ENCODE measurements at places on chromosomes 3 and 15.

DNA sequence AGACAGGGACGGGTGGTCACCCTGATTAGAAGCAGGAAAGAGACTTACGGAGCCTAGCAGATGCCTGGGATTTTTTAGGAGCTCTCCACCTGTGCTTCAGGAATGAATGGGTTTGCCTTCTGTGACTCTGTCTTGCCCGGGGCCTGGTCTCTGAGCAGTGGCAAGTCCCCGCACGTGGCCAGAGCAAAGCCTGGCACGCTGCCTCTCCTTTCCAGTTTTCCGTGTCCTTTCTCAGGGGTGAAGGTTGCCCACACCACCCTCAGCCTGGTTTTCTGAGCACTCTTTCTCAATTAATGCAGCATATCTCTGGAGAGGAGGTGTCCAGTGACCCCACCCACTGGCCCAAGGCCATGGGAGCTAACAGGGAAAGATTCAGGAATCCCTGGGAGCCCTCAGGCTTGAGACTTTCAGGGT lies 14.5 kb upstream of the CHST14 start:
- no peak for DNase-seq

- no peak for DNase-seq
Measured at GRCh38 chr3:195540511-195540910, 2.6 kb downstream of the PPP1R2 start.

GRCh38 chr3:194517333-194517732 lies 30.5 kb upstream of the ATP13A3 start:
- DNase-seq, result no peak

DNA sequence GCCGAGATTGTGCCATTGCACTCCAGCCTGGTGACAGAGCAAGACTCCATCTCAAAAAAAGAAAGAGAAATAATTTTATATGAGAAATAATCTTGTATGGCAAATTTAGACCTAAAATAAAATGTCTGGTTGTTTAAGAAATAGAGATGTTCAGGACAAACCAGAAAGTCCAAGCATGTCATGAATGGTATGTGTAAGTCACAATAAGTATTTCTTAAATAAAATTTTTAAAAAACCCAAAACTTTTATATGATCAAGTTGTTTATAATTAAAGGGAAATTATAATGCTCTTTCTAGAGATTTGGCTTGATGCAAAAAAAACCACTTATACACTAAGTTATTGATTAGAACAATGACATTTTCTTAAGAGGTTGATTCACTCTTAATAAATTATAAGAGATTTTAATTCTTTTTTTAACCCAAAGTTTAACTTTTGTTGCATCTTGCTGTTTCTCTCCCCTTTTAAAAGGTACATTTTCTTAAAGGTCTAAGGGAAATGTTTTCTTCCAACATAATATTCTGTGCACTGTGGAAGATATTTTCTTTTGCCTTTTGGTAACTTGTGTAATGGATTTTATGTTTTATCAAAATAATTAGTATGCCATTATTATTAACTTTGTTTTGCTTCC lies 105.7 kb downstream of the RTP4 start:
- DNase-seq, result no peak

DNA sequence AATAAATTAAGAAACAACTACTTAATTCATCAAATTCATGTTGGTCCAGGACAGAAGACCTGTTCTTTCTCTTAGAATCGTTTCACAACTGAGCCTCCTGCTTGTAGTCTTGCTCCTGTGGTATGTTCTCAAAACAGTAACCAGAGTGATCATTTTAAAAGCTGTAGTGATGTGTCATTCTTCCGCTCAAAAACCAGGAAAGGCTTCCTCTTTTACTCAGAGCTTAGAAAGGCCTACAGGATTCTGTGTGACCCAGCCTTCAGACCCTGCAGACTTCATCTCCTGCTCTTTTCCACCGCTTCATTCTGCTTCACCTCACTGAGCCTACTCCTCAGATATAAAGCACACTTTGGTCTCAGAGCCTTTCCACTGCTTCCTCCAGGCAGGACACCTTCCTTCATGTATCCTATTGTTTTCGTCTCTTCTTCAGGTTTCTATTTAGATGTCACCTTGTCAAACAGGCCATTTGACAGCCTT lies 22.7 kb downstream of the ST6GAL1 start:
- no peak for DNase-seq

DNA sequence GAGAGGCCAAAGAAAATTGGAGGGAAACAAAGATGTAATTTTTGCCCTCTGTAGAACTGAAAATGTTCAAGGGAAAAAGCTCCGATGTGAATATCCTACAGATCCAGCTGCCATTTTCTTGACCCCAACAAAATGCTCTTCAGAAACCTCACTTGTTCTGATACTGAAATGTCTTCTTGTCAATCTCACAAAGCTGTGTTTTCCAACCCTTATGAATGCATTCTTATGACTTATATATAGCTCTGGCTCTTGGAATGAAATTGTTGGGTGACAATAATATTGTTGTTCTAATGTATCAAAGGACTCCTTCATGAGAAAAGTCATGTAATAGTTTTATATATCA lies 157.1 kb upstream of the TGFBR2 start:
- no peak for DNase-seq

DNA sequence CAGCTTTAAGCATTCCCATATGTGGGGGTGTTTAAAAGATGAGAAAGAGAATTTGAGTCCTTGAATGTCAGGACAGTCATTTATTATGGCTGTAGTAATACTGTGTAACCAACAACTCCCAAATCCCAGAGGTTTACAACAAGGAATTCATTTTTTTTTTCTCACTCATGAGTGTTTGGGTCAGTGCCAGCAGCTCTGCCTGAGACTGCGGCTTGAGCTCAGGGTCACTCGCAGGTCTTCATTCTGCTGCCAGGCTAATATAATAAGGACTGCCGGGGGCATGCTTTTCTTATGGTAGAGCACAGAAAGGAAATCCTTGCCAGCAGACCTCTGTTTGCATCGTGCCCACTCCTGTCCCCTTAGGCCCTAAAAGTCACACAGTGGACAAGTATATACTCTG lies 277.9 kb upstream of the LMCD1 start:
- DNase-seq, result no peak

- DNase-seq, result no peak
Measured at GRCh38 chr3:156608601-156609514, 53.9 kb upstream of the SSR3 start.

GRCh38 chr3:195738274-195739044 lies 17.7 kb downstream of the MUC20 start:
- no peak for DNase-seq

- no peak for DNase-seq
Measured at GRCh38 chr15:77915261-77915960, 162.1 kb downstream of the TBC1D2B start.

- no peak for DNase-seq
Measured at GRCh38 chr15:87522997-87523396, 733.5 kb downstream of the NTRK3 start.

GRCh38 chr3:67875338-67875737 lies 220.9 kb upstream of the SUCLG2 start:
- no peak for DNase-seq

DNA sequence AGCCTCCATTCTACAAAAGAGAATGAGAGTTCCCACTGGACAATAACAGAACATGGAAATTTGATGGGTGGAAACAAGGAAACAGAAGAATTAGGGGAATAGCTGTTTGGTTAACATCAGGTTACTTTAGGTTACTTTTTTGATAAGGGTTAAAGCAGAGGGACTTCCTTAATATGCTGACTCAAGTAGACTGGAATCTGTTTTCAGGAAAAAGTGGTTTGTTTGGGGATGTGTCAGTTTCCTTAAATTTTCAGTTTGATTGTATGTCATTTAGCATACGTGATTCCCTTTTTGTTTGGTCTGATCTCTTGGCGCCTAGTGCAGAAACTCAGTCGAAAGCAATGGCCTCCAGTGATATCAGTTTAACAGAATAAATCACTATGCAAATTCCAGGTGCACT lies 411.8 kb upstream of the GRM7 start:
- DNase-seq, result no peak

Data from NCI-H187 treated with DMSO at 0.1 percent for 48 hours (cell line).